ENCODE measurements at places on chromosomes 13 and 19.

- DNase-seq = no peak
Observed at GRCh38 chr13:40792284-40793051, 3.1 kb downstream of the SLC25A15 start.

DNA sequence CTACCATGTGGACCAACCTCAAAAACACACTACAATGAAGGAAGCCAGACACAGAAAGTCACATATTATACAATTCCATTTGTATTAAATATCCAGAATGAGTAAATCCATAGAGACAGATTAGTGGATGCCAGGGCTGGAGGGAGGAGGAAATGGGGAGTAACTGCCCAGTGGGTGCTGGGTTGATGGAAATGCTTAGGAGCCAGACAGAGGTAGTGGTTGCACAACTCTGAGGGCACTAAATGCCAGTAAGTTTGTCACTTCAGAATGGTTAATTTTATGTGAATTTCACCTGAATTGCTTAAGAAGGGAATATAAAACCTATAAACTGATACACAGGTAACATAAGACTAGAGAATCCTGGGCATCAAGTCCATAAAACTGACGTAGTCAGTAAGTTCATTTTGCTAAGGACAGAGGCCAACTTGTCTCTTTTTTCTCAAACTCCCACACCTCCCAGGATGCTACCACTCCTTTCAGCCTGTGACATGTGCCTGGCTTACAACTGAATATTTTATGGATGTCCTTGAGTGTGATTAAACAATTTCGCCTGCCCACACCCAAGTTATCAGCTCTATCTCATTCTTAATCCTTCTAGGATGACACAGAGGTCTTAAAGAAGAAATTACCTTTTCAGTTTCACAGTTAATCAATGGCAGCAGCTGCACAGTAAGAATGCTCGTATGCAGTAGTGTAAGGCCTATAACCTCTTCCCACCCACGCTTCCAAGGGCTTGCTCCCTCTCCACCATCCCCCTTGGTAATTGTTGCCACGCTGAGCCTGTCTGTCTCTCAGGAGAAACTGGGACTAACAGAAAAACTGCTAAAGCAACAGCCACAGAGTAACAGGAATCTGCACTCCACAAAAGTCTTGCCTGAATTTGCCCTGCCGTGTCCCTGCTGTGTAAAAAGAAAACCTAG is 5.9 kb upstream of the MLNR start:
- DNase-seq = no peak

DNA sequence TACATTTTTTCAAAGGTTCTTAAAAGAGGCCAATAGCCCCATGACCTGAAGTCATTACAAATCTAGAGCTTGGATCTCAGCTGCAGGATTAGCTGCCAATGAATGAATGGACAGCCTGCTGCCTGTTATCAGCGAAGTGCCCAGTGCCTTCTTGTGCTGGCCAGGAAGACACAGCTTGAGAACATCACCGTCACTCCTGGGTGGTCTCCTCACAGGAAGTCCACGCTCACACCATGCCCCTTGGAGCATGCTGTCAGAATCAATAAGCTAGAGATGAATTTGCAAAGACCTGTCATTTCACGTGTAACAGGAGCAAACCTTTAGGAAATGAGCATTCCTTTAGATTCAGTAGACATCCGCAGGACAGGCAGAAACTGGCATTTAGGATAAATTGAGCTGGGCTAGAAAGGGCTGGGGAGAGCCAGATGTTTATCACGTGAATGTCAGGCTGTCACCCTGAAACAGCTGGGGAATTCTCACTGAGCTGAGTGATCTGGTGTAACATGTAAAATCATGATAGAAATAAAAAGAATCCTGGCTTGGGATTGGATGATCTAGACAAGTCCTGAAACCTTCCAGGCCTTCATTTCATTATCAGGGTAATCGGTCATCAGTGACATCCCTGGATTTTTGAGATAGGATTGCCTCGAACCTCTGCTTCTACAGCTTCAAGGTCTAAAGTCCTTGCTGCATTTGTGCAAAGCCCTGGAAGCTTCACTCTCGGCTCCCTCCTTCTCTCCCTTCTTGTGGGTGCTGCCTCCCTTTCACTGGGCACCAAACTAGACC is 49.9 kb upstream of the MEDAG start:
- DNase-seq = no peak

GRCh38 chr19:14479975-14480699 is 5.0 kb upstream of the PTGER1 start:
- no peak for DNase-seq

- no peak for DNase-seq
Observed at GRCh38 chr13:43267916-43268315, 244.5 kb downstream of the DNAJC15 start.

DNA sequence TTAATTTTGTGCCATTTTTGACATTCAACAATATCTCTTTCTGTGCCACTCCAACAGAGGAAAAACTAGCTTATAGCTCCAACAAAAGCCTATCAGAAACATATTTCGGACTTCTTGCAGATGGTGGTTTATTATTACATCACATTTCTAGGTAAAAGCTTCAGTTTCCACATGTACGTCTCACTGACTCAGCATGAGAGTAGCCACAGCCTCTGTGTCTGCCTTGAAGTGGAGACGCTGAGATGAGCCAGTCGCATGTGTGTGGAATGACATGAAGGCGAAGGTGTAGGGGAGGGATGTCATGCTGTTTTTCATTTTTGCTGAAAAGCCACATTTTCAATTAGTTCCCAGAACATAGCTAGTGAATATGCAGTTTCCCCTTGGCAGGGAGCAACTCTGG is 598.6 kb downstream of the EFNB2 start:
- no peak for DNase-seq

DNA sequence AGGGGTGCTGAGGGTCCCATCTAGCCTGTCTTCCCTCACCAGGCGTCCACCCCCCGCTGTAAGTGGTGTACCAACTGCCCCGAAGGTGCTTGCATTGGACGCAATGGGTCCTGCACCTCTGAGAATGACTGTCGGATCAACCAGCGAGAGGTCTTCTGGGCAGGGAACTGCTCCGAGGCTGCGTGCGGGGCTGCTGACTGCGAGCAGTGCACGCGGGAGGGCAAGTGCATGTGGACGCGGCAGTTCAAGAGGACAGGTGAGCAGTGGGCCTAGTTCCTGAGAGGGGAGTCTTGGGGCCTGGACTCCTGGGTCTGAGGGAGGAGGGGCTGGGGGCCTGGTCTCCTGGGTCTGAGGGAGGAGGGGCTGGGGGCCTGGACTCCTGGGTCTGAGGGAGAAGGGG is 27.8 kb downstream of the CNFN start:
- DNase-seq = no peak

GRCh38 chr13:85799097-85799582 is at the start of gene SLITRK6:
SLITRK6 (minus strand) TSS chr13:85799419; CDS start chr13:85796508, 2,911 bp downstream.
- DNase-seq = peak; percentile 78

- DNase-seq = no peak
Observed at GRCh38 chr13:23460309-23460708, 26.8 kb upstream of the SACS start.

DNA sequence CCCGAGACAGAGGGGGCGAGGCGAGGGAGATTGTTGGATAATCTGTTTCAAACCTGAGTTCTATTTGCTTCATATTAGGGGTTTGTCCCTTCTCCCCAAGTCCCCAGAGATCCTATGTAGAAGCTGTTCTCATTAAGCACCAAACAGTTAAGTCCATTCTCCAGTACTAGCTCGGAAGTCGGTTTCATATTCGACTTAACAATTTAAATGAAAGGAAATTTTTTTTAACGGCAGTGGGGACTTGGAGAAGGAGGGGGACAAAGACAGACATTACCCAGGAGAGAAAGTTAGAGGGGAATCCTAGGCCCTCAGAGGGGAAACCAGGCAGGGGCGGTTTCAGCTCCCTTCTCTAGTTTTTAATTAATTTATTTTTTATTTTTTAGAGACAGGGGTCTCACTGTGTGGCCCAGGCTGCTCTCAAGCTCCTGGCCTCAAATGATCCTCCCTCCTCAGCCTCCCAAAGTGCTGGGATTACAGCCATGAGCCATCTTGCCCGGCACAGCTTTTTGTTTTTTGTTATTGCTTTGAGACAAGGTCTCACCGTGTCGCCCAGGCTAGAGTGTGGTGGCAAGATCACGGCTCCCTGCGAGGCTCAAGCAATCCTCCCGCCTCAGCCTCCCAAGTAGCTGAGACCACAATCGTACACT is 13.7 kb upstream of the TLE2 start:
- no peak for DNase-seq

DNA sequence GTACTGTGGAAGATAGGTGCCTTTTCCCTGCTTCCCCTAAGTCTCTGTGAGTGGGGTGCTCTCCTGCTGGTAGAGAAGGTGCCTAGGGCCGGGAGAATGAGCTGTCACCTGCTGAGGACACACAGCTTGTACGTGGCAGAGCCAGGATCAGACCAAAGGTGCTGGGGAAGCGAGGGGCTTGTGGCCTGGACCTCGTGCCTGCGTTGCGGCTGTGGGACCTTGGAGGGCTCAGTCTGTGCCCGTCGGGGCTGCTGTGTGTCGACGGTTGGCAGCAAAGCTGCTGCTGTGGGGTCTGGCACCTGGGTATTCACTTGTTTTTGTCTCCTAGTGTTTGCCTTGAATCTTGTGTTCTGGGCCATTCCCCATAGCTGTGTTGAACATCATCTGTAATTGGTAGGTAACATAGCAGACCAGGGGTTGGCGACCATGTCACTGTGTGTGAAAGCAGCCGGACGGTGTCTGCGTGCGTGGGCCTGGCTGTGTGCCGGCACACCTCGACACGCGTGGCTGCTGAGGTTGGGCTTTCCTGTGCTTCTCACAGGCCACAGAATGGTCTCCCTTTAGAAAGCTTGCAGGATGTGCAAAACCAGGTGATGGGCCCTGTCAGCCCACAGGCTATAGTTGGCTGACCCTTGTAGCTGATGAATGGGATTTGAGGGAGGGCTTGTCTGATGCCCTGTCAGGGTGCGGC is 9.2 kb downstream of the U2AF2 start:
- no peak for DNase-seq

- no peak for DNase-seq
Observed at GRCh38 chr19:23999821-24000610, 85.3 kb downstream of the ZNF726 start.
